Renal pelvis (tissue), 12 donors: ENCODE measurements at places on chromosomes 4 and X. TPM values are rescaled to one million over a fixed set of nuclear protein-coding genes. Genes with fewer than 3 reads are reported as not detected.

GPRASP1 gene
- 16.3 TPM for polyA plus RNA-seq

ANK2 gene
- 70.2 TPM for polyA plus RNA-seq

GRCh38 chr4:175536852-175537453 is 275.1 kb downstream of the GPM6A start:
- peak; percentile 48 for DNase-seq

- no peak for DNase-seq
Measured at GRCh38 chr4:76981644-76982043, 32.1 kb downstream of the SEPTIN11 start.

DNA sequence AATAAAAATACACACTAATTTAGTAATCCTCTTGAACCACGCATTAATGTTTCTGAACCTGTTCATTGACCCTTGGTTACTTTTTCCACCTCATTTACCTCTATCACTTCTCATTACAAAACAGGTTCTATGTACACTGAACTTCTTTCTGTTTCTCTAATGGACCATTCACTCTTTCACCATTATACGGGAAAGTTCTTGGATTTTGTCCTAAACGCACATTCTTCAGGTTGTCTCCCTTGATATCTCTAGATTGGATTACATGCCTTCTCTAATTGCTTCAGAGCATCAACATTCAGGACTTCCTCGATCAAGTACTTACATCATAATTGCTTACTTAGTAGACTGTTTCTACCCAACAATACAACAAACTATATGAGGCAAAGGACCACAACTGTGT is 359.4 kb upstream of the FSTL5 start:
- DNase-seq = no peak

SLC4A4 gene
- polyA plus RNA-seq = 73.8 TPM

GPR34 gene
- 5.0 TPM for polyA plus RNA-seq

DNA sequence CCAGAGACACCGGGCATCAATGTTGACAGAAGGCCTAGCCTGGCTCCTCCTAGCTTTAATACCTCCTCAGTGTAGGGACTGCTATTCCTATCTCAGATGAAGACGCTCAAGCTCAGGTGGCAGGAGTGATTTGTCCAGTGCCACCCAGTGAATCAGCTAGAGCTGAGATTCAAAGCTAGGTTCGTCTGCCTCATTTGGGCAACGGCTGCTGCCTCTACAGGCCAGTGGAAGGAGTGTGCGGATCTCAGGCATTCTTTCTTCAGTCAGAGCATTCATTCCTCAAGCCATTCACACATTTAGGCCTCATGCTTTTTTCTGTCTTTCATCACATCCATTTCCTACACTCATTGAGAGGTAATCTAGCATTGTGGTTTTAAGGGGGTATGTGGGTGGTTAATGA is 7.3 kb downstream of the TSR2 start:
- no peak for DNase-seq

GAGE12E gene
- not detected for polyA plus RNA-seq

PGAM4 gene
- polyA plus RNA-seq = 0.11 TPM

JADE1 gene
- polyA plus RNA-seq = 39.9 TPM

- DNase-seq = no peak
Measured at GRCh38 chrX:150038315-150038714, 100.0 kb upstream of the EOLA2 start.

DNA sequence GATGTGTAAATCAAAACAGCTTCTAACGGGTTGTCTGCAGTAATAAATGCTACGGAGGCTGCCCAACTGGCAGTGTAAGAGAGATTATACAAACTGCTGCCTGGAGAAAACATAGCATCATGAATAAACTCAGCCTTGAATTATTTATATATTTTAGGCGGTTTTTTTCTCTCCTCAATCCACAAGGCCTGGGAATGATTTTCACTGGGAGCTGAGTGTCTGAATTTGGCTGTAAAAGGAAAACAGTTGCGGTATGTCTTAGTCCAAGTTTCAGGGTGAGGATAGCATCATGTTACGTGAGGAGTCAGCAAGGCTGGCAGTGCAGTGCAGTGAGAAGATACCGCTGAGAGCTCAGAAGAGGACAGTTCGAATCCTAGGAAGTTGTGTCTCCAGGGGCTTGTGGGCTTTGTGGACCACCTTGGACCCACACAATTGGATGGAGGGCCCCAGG is 291.5 kb upstream of the BOD1L1 start:
- peak; percentile 27 for DNase-seq

- no peak for DNase-seq
Measured at GRCh38 chr4:8598391-8599090, 6.0 kb downstream of the CPZ start.

GRCh38 chr4:161554372-161554990 is 609.3 kb downstream of the FSTL5 start:
- peak; percentile 16 for DNase-seq

OCIAD1 gene
- polyA plus RNA-seq = 247 TPM

GRCh38 chr4:78068481-78068880 is 11.4 kb downstream of the FRAS1 start:
- DNase-seq = no peak

YTHDC1 gene
- polyA plus RNA-seq = 204 TPM

DNA sequence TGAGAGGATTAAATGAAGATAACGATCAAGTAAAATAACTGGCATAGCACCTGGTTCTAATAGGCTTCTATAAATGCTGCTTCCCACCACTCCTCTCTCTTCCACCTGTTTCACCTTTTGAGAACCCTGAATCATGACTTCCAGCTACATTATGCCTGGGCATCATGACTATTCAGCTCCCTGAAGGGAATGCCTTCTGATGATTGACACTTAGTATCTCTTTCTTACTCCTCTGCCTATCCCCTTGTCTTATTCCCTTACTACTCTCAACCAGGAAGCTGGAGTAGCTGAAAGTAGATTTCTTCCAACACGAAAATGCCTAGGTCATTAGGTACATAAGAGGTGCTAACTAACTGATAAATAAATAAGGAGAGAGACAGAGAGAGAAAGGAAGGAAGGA is 24.7 kb upstream of the CXCL8 start:
- DNase-seq = no peak

- DNase-seq = no peak
Measured at GRCh38 chr4:70713453-70714078, 8.2 kb upstream of the RUFY3 start.

DNA sequence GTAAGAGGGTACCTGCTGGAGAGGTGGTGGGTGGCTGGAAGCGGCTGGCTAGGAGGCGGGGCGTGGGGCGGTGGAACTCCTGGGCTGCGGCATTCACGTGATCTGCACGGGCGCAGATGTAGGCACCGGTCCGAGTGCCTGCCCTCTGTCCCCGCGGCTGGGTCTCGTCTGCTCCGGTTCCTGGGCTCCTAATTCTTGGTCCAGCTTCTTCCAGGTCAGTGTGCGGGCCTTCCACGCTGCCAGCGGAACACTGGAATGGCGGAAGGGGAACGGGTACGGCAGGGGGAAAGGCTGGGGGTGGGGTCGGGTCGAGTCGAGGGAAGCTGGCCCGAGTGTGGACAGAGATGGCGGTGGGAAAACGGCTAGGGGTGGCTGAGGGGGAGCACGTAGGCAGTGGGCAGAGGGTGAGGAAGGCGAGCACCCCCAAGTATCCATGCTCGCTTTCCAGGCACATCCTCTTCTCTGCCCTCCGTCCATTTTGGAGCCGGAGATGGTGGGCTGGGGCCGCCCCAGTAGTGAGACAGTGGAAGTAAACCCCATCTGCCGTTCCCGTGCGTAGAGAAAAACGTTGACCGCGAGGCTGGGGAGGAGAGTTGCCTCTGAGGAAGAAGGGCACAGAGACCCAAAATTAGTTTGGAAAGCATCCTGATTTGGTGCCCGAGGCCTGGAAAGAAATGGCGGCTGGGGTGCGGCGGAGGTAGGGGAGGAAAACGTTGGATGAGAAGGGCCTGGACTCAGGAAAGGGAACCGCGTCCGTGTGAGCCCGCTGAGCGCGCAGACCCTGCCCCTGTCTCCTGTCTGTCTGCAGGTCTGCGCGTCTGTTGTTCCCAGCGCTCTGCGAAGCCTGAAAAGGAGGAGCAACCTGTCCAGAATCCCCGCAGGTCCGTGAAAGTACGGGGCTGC is at the start of gene TCEAL4:
Gene TCEAL4, plus strand, starts transcription at position 105 of the 903 bp plus-strand sequence. CDS start 1,161 bp downstream, outside the sequence.
- peak; percentile 44 for DNase-seq

- DNase-seq = no peak
Measured at GRCh38 chr4:39825741-39826231, 127.8 kb downstream of the UBE2K start.

- DNase-seq = no peak
Measured at GRCh38 chrX:70960730-70961129, 29.8 kb upstream of the SLC7A3 start.

GRCh38 chr4:150679018-150679764 is 97.2 kb downstream of the MAB21L2 start:
- DNase-seq = no peak

- no peak for DNase-seq
Measured at GRCh38 chr4:7828793-7829301, 110.8 kb downstream of the AFAP1 start.

GRCh38 chrX:39765327-39765726 is 332.4 kb downstream of the BCOR start:
- no peak for DNase-seq

CITED1 gene
- polyA plus RNA-seq = 4.2 TPM

DNA sequence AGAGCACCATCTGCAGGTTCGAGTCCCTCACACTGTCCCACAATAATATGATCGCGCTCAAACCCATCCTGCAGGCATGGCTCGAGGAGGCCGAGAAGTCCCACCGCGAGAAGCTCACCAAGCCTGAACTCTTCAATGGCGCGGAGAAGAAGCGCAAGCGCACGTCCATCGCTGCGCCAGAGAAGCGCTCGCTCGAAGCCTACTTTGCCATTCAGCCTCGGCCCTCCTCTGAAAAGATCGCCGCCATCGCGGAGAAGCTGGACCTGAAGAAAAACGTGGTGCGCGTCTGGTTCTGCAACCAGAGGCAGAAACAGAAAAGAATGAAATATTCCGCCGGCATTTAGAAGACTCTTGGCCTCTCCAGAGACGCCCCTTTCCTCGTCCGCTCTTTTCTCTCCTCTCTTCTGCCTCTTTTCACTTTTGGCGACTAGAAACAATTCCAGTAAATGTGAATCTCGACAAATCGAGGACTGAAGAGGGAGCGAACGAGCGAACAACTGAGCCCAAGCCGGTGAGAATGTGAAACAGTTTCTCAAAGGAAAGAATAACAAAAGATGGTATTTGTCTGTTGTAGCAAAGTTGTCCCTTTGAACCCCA is 1.9 kb downstream of the POU4F2 start:
- DNase-seq = no peak
